Kidney epithelial cell (primary cell): ENCODE measurements at places on chromosomes 1 and 21. TPM values are rescaled to one million over a fixed set of nuclear protein-coding genes. Genes with fewer than 3 reads are reported as not detected.

RPTN gene
- not detected in 2 replicates for total RNA-seq

CHI3L1 gene
- total RNA-seq, result 1.5 and 2.1 TPM in 2 replicates

SERTAD4 gene
- total RNA-seq, result 10.6 and 11.4 TPM in 2 replicates

UBASH3A gene
- not detected in 2 replicates for total RNA-seq
